ENCODE measurements at places on chromosomes 4 and X.
A peak's percentile ranks its signal among the peaks of the same experiment; 100 is the strongest.

DNA sequence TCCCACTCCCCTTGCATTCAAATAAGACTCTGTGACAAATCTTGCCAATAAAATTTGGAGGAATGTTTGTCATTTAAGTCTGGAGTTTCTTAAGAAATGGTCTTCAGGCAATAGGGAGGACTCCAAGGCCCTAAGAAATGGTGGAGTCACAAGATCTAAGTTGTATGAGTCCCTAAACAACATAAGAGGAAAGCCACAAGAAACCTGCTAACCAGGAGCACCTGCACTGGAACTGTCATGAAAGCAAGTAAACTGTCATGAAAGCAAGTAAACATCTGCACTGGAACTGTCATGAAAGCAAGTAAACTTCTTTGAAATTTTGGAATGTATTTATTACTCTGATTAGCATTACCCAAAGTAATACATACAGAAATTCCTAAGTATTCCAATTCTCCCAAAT is 3.5 kb downstream of the CNOT6L start:
- DNase-seq = no peak

GRCh38 chr4:108878806-108879205 is 116.0 kb upstream of the ETNPPL start:
- DNase-seq = no peak

GRCh38 chrX:115284877-115285276 is 4.6 kb upstream of the LUZP4 start:
- DNase-seq = no peak

DNA sequence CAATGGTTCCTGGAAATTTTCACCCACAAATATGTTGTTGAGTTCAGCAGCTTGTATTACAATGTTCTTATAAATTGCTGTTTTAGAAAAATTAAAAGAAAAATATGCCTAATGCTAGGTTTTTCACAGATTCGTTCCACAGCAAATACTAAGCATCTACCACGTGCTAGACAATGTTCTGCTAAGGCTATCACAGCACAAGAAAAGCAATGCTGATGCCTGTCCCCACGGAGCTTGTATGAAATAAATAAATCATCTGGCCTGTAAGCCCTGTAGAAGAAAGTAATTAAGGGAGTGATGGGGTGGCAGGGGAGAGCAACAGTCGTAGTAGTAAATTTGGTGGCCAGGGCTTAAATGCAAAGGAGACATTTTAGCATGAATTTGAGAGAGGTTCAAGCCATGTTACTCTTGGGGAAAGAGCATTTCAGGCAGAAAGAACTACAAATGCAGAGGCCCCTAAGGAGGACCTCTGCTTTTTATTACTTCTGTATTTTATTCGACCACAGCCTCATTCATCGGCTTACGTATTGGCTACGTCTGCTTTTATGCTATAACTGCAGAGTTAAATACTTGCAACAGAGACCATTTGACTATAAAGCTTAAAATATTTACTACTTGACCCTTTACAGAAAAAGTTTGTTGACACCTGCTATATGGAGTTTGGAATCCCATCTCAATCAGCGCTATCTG is 36.3 kb downstream of the ARAP2 start:
- no peak for DNase-seq

- no peak for DNase-seq
Measured at GRCh38 chr4:128242601-128243000, 45.0 kb downstream of the PGRMC2 start.

DNA sequence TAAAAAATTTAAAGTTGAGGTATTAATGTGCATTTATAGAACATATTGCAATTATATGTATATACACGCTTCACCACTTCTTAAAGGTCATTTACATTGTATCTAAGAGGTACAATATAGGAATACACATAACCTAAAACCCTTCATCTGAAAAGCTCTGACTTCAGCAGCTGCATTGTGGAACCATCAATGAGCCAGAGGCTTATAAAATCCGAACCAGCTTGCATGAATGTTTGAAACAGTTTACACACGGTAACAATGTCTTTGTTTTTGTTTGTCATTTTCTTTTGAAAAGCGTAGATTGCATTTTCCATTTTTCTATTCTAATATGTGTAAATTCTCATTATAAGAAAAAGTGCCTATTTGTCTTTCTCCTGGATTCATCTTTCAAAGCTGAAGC is 221.6 kb downstream of the DCLK2 start:
- DNase-seq = no peak

- no peak for DNase-seq
Measured at GRCh38 chr4:8362483-8362882, 78.0 kb downstream of the ACOX3 start.

GRCh38 chr4:181685911-181686310 is 557.3 kb upstream of the TENM3 start:
- DNase-seq = peak; percentile 51

Data from stromal cell of bone marrow (primary cell).